ENCODE measurements at places on chromosomes 2 and 18. TPM values are rescaled to one million over a fixed set of nuclear protein-coding genes. Genes with fewer than 3 reads are reported as not detected.

Gene MATN3
- 0.19 TPM for total RNA-seq

Gene CIB4
- total RNA-seq = not detected

Gene SERPINB11
- not detected for total RNA-seq

Gene RAD51AP2
- 0.11 TPM for total RNA-seq

Gene SPHKAP
- 107 TPM for total RNA-seq

Gene PLGLB2
- total RNA-seq = 2.0 TPM

Gene MARCO
- total RNA-seq = 19.7 TPM

Gene DYSF
- total RNA-seq = 57.8 TPM

GRCh38 chr2:160696087-160696452 is 202.5 kb upstream of the RBMS1 start:
- DNase-seq = no peak

DNA sequence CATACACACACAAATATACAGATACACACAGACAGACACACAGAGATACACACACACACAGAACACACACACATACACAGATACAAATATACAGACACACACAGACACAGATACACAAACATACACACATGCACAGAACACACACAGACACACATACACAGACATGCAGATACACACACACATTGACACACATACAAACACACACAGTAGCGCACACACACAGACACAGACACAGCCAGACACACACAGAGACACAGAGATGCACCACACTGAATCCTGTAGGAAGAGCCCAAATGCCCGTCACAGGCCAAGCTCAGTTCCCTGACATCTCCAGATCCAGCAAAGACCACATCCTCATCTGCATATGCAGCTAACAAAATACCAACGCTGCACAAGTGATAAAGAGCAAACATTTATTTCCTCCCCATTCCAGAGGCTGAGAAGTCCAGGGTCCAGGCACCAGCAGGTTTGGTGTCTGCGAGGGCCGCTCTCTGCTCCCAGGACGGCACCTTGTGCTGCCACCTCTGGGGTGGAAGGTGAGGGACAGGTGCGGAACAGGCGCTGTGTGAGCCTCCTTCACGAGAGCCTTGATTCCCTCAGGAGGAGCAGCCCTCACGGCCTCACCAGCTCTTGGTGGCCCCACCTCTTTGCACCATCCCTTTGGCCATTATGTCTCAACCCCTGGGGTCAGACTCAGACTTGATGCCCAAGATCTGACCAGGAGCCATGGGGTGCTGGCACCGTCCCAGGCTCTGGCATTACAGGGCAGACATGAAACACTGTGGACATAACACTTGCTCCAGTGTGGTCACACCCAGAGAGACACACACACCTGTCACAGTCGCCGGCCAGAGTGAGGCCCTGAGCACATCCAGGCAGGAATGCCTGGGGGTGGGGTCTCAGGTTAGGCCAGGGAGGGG is 108.7 kb downstream of the NDUFA10 start:
- DNase-seq = no peak

- no peak for DNase-seq
Measured at GRCh38 chr2:122764014-122764413, 1008.6 kb downstream of the TSN start.

GRCh38 chr2:202774104-202774503 is 97.5 kb downstream of the ICA1L start:
- no peak for DNase-seq

- DNase-seq = no peak
Measured at GRCh38 chr18:8501044-8501443, 108.2 kb upstream of the RAB12 start.

- no peak for DNase-seq
Measured at GRCh38 chr2:17813742-17814473, 2.4 kb upstream of the MSGN1 start.

GRCh38 chr2:60980071-60980815 is 37.3 kb upstream of the PEX13 start:
- no peak for DNase-seq

DNA sequence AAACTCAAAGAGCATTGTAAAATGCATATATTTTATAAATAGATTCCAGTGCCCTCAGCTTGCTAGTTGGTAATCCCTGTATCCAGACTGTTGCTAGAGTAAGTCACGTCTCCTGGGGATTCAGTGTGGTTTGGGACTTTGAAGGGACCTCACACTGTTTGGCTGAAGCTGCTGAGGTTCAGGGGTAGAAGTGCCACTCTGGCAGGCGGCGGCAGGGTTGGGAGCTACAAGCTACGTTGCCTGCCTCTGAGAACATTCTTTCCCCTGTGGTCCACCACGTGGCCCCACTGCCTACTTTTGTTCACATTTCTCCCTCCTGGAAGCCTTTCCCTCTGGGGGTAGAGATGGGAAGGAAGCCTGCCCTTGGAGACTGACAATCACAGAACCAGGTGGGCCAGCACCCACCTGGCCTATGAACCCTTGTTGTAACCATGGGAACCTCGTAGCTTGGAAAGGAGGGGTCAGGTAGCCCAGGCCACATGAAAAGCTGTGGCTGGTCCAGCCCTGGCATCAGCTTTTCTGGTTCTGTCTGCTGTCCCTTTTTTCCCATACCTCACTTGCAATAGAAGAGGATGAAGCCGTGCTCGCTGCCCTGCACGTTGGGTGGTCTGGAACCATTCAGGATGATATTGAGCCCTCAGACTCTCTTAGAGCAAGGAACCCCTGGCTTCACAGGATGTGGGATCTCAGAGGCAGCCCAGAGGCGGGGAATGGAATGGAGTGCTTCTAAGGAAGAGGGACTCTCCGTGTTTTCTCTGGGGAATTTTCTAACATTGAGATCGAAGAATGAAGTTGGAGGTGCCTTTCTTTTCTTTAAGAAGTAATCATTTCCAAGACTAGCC is 2.9 kb downstream of the RNF144A start:
- no peak for DNase-seq

DNA sequence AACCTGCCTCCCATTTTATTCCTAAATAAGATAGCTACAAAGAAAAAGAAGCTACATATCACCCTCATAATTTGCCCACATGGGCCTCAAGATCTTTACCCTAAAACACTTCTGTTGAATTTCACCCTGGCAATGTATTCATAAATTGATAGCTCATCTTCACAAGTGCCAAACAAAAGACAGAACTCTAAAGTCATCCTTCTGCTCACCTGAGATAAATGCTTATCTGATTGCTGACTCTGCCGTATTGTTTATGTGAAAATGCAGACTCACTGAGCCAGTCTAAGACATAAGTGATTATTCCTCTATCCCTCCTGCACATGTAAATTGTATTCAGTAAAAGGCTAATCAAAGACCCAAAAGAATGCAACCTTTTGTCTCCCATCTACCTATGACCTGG is 2.0 kb downstream of the RDH14 start:
- no peak for DNase-seq

DNA sequence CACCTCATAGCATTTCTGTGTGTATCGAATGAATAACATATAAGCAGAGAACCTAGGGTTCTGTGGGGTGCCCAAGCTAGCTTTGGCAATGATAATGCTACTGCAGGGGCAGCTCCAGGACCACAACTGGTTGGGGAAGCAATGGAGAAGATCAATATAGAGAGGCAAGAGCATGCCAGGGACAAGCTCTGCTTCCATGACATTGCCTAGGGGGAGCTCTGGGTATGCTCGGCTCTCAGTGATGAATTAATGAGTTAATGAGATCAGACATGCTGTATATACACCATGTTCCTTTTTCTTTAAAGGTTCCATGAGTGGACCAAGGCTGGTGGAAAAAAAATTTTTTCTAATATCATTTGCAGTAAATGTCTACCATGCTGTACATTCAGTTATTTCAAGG is 618.4 kb downstream of the BCL11A start:
- DNase-seq = no peak

- no peak for DNase-seq
Measured at GRCh38 chr2:119175517-119175916, 17.0 kb upstream of the C1QL2 start.

Data from Right ventricle myocardium inferior (tissue), 1 donor.